ENCODE measurements at places on chromosomes 7 and 10. TPM values are rescaled to one million over a fixed set of nuclear protein-coding genes. Genes with fewer than 3 reads are reported as not detected.

DNA sequence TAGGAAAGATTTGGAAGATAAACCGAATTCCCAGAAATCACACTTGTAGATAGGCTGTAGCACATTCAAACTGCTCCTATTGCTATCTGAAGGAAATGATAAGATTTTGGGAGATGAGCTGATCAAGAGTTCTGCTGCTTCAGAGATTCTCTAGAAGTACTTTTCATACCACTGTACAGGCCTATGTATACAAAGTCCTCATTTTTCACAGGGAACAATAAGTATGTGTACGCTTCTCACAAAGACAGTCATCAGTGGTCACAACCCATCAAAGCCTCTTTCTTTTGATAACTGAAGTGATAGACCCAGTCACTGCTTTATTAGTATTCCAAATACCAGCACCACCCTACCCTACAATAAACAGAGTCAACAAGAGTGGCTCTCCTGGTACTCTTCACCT lies 15.6 kb upstream of the SEPTIN7 start:
- no peak overlapping the region for H3K27ac ChIP-seq
- DNase-seq: no peak
- H3K4me1 ChIP-seq: no peaks in the 10 kb centered on the region
- no peaks in the 10 kb centered on the region for H3K27me3 ChIP-seq
- no peaks in the 10 kb centered on the region for H3K36me3 ChIP-seq

GRCh38 chr7:48837266-48837665 lies 87.1 kb upstream of the CDC14C start:
- H3K4me1 ChIP-seq: no peaks in the 10 kb centered on the region
- H3K4me3 ChIP-seq: no peak overlapping the region
- H3K27me3 ChIP-seq: no peaks in the 10 kb centered on the region
- no peaks in the 10 kb centered on the region for H3K36me3 ChIP-seq
- no peak for DNase-seq

NME8 gene
- total RNA-seq: not detected

SLC39A12 gene
- not detected for total RNA-seq

GRCh38 chr7:45122975-45123860 lies 11.7 kb upstream of the TBRG4 start:
- no peak overlapping the region for H3K4me3 ChIP-seq
- DNase-seq: no peak
- no peaks in the 10 kb centered on the region for H3K4me1 ChIP-seq
- H3K27ac ChIP-seq: no peak overlapping the region

DNA sequence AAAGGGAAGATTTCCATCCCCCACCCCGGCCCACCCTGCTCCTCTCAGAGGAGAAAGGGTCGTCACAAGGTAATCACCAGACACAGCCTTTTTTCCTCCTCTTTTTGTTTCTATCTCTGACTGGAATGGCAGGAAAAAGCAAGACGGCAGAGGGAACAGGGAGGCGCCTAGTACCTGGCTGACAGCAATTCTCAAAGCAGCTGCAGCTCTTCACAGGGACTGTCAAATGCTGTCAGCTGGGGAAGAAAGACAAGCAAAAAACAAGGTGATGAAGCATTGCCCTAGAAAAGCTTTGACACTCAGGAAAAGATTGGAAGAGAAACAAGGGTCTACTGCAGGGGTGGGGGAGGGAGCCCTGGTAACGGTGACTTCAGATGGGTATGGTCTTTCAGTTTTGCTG lies 52.7 kb downstream of the GNA12 start:
- H3K27me3 ChIP-seq: no peaks in the 10 kb centered on the region
- H3K36me3 ChIP-seq: no peaks in the 10 kb centered on the region
- DNase-seq: no peak
- H3K27ac ChIP-seq: no peak overlapping the region

KCNMA1 gene
- total RNA-seq: 27.3 TPM

DNA sequence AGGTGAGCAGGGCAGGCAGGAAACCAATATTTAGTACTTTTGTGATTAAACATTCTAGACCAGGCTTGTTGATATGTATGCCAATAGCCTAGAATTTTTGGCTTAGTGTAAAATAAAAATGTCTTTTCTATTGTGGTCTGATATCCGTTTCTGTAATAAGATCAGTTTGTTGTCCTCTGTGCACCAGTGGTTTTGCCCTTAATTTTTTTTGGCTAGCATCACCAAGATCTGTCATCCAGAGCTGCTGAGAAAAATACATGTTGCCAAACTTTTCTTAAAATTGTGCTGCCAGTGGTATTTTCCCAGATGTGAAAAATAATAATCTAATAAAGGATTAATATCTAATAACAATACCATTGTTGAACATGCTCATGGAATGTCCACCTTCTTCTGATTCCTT lies 115.6 kb downstream of the TWIST1 start:
- H3K27me3 ChIP-seq: no peaks in the 10 kb centered on the region
- no peak overlapping the region for H3K27ac ChIP-seq
- no peak for DNase-seq
- no peaks in the 10 kb centered on the region for H3K36me3 ChIP-seq
- no peaks in the 10 kb centered on the region for H3K4me1 ChIP-seq
- H3K4me3 ChIP-seq: no peak overlapping the region

GRCh38 chr7:1758859-1759521 lies 88.9 kb downstream of the ELFN1 start:
- no peaks in the 10 kb centered on the region for H3K36me3 ChIP-seq
- H3K4me1 ChIP-seq: no peaks in the 10 kb centered on the region
- no peak for DNase-seq
- H3K27me3 ChIP-seq: no peaks in the 10 kb centered on the region
- H3K27ac ChIP-seq: no peak overlapping the region

DNA sequence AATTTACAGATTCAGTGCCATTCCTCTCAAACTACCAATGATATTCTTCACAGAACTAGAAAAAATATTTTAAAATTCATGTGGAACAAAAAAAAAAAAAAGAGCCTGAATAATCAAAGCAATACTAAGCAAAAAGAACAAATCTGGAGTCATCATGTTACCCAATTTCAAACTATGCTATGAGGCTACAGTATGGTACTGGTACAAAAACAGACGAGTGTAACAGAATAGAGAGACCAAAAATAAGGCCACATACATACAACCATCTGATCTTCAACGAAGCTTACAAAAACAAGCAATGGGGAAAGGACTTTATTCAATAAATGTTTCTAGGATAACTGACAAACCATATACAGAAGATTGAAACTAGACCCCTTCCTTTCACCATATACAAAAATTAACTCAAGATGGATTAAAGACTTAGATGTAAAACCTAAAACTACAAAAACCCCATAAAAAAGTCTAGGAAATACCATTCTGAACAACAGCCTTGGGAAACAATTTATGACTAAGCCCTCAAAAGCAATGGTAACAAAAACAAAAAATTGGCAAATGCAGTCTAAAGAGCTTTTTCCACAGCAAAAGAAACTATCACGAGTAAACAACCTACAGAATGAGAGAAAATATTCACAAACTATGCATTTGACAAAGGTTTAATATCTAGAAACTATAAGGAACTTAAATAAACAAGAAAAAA lies 207.7 kb downstream of the PTN start:
- no peaks in the 10 kb centered on the region for H3K36me3 ChIP-seq
- H3K27ac ChIP-seq: no peak overlapping the region
- H3K4me1 ChIP-seq: no peaks in the 10 kb centered on the region
- no peak for DNase-seq

GRCh38 chr7:124308384-124308783 lies 275.5 kb upstream of the TMEM229A start:
- H3K27me3 ChIP-seq: no peaks in the 10 kb centered on the region
- H3K36me3 ChIP-seq: no peaks in the 10 kb centered on the region
- DNase-seq: no peak
- no peak overlapping the region for H3K4me3 ChIP-seq
- no peaks in the 10 kb centered on the region for H3K4me1 ChIP-seq
- H3K27ac ChIP-seq: no peak overlapping the region

- no peak for DNase-seq
- H3K4me1 ChIP-seq: no peaks in the 10 kb centered on the region
- H3K4me3 ChIP-seq: no peak overlapping the region
- no peaks in the 10 kb centered on the region for H3K27me3 ChIP-seq
- H3K36me3 ChIP-seq: no peaks in the 10 kb centered on the region
Observed at GRCh38 chr7:30173058-30173897, 38.5 kb downstream of the MTURN start.

MMD2 gene
- not detected for total RNA-seq

GRCh38 chr10:87531908-87532622 lies 27.4 kb downstream of the MINPP1 start:
- no peaks in the 10 kb centered on the region for H3K36me3 ChIP-seq
- DNase-seq: no peak
- H3K4me1 ChIP-seq: no peaks in the 10 kb centered on the region

NPFFR1 gene
- total RNA-seq: not detected

- H3K4me1 ChIP-seq: no peaks in the 10 kb centered on the region
- no peak for DNase-seq
- H3K36me3 ChIP-seq: no peaks in the 10 kb centered on the region
- H3K27me3 ChIP-seq: no peaks in the 10 kb centered on the region
Observed at GRCh38 chr10:60208676-60209269, 180.9 kb downstream of the ANK3 start.
